ENCODE measurements at places on chromosomes 11 and 22.
A peak's percentile ranks its signal among the peaks of the same experiment; 100 is the strongest.

DNA sequence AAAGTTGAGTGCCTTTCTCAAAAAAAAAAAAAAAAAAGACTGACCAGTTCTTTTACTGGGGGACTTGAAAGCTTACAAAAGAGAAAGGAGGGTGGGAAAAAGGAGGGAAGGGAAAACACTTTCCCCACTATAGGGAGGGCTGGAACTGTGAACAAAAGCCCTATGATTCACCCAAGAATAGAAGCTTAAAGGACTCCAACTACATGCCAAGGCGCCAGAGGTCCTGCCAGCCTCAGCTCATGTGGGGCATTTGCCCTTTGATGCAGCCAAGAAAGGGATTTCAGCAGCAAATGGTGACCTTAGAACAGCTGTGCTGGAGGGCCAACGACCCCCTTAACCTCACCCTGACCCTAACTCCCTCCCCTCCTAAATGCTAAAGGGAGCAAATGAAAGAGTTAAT, 160.0 kb downstream of the NTM start:
- DNase-seq, result no peak

DNA sequence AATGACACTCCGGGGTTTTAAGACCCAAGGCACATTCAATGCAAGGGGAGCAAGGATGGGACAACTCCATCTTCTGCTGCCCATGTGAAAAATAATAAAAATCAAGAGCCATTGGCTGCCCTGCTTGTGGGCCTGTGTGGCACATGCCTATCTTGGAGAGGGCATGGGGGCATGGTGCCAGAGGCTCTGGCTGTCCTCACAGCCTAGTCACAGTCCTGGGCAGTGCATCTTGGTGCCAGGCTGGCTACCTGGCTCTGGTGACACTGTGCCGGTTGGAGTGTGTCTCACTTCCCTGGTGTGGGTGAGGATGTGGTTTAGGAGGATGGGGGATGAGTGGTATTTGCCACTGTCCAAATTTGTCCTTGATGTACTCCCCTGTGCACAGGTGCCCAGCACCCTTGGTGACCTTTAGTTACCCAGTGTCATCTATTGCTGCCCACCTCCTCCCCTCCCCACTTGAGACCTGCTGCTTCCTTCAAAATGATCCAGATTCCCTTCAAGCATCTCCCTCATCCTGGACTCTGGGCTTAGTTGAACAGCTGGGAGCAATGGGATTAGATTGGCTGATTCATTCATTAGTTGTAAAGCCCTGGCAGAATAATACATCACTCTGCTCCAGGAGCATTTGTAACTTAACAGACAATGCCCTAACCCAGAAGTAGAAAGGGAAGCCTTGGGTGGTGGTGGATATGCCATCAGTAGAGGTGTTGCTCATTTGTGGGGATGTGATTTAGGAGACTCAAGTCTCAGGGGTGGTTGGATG, 4.6 kb downstream of the TMEM86A start:
- no peak for DNase-seq

DNA sequence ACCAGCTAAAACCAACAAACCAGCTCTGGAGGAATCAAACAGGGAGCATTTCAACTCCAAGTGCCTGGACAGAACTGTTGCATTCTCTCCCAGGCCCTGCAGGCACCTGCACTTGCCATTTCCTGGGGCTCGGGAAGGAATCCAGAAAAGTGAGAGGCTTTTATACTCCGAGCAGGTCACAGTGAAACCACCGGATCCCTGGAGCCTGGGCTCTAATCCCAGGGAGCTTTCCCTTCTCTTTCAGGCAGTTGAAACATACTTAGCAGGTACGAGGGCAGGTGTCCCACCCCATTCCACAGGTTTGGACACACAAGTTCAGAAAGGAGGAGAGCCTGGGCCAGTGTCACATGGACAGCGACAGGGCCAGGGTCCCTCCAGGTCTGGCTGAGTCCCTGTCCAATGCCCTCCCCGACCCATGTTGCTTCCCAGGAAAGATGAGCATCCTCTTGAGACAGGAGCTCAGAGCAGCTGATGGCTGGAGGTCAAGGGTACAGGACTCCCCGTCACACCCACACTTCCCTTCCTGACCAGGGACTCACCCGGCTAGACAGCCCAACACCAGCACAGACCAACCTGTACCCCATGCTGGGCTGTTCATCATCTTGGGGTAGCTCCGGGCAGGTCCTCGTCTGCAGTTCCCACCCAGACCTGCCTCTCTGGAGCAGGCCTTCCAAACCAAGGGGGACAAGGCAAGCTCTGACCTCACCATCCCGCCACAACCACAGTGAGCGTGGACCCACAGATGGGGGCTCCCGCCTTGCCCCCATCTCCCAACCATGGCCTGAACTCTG, 49.9 kb upstream of the CD5 start:
- no peak for DNase-seq

- DNase-seq, result no peak
Measured at GRCh38 chr11:2589538-2589934, 110.3 kb downstream of the KCNQ1OT1 start.

DNA sequence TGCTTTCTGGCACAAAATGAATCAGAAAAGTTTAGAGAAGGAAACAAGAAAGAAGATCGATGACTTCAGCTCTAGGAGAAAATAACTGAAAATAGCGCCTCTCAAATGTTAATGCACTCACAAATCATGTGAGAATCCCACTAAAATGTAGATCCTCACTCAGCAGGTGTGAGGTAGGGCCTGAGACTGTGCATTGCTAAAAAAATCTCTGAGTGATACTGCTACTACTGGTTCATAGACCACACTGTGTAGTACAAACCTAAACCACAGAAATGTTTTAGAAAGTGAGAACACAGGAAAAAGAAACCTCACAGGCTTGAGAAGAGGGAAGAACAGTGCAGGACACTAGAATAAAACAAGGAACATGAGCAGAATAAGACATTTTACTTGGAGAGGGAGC, 2.0 kb downstream of the OR8D4 start:
- no peak for DNase-seq

DNA sequence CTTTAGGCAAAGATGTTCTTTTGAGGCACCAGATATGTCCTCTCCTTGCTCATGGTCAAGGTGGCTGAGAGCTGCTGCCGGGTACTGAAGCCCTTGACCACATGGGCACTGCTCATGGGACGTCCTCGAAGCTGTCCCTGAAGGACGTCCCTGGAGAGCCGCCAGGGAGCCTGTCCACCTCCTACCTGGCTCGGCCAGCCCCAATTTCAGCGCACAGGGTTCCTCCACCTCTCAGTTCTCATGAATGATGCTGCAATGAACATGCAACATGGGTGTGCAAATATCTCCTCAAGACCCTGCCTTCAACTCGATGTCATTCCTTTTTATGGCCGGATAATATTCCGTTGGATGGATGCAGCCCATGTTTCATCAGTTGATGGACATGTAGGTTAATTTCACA, 24.4 kb upstream of the TOLLIP start:
- DNase-seq, result no peak

DNA sequence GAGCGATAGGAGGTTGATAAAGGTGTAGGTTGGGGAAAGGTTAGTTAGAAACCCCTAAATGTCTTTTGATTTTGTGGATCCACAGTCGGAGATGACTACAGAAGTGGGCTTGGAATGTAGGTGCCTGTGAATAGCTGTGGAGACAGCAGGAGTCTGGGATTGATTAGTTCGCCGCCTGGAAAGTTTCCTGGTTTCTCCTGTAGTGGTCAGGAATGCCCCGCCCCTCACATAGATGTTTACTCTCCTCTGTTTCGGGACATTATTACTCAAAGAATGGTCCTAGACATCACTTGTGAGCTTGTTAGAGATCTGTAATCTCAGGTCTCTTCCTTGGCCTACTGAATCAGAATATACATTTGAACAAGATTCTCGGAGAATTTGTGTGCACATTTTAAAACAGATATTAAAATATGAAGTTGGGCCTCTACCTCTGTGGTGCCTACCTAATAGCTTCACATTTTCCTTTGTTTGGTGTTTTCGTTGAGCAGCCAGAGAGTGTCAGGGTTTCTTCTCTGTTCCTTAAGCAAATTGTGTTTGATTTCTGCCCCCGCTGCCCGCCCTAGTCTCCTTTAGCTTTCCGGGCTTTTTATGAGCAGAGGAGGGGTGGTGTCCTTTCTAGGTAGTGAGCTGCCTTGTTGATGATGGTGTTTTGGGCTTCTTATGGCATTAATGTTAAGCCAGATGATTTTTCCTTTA, 89.4 kb downstream of the PPP6R3 start:
- no peak for DNase-seq

GRCh38 chr11:27158456-27159334, 118.1 kb downstream of the BBOX1 start:
- peak; percentile 81 for DNase-seq

DNA sequence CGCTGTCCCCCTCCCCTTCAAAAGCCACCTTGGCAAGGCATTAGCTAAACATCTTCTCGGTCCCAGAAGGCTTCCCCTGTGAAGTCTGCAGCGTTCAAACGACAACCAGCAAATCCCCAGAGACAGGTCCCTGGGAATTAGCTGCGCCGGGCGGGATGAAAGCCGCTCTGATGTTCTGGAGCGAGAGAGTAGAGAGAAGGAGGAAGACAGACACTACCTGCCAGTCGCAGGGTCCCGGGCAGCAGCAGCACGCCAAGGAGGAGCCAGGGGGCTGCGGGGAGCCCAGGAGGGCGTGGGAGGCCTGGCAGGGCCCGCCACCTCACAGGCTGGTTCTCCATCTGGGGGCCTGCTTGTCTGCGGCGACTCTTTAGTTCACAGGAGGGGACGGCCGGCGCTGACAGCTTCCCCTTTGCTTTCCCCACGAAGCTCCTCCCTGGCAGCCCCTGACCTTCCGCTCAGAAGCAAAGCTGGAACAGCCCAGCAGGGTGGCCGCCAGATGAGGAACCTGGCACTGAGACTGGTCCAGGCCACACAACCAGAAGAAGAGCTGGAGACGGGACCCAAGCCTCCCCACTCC, at the start of gene NFAM1:
Gene NFAM1, minus strand, starts transcription at position 384 of the 577 bp plus-strand sequence. Its CDS starts 46 bp downstream, at position 338.
- no peak for DNase-seq

DNA sequence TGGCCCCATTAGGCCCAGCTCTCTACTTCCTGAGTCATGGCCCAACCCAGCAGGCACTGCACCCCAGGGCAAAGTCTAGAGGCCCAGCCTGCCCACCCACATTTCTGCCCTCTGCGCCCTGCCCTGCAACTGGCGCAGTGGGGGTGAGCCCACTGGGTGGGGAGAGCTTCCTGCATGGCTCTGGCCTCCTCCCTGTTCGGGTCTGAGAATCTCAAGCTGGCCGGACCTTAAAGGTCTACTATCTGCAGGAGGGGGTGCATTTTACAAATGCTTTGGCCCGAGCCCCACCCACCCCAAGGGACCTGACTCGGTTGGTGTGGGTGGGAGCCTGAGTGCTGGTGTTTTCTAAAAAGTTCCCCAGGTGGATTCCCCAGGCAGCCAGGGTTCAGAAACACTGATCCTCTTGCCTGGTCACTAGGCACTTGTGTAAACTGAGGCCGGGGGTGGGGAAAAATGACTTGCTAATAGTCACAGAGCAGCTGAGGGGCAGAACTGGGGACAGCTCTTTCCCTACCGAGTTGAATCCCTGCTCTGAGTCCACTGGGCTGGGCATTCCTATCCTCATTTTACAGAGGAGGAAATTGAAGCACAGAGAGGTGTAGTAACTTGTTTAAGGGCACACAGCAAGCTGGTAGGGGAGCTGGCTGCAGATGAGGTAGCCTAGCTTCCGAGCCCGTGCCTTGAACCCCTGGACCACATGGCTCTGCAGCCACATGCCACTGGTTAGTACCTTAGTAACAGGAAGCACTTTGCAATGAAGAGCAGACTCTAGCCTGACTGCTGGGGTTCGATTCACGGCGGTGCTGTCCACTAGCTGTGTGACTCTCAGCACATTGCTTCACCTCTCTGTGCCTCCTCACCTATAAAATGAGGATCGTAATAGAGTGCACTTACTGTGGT, 36.3 kb downstream of the CD82 start:
- DNase-seq, result no peak

- peak; percentile 76 for DNase-seq
Measured at GRCh38 chr11:58058276-58059006, 27.7 kb downstream of the OR6Q1 start.

- no peak for DNase-seq
Measured at GRCh38 chr22:22144858-22145257, 99.7 kb upstream of the VPREB1 start.

GRCh38 chr11:65547446-65548125, 10.6 kb downstream of the LTBP3 start:
- DNase-seq, result no peak
